ENCODE measurements at places on chromosomes 16 and 17. TPM values are rescaled to one million over a fixed set of nuclear protein-coding genes. Genes with fewer than 3 reads are reported as not detected.

ADAM11 gene
- 0.21 TPM for total RNA-seq

CXCL16 gene
- total RNA-seq, result 96.1 TPM

DNA sequence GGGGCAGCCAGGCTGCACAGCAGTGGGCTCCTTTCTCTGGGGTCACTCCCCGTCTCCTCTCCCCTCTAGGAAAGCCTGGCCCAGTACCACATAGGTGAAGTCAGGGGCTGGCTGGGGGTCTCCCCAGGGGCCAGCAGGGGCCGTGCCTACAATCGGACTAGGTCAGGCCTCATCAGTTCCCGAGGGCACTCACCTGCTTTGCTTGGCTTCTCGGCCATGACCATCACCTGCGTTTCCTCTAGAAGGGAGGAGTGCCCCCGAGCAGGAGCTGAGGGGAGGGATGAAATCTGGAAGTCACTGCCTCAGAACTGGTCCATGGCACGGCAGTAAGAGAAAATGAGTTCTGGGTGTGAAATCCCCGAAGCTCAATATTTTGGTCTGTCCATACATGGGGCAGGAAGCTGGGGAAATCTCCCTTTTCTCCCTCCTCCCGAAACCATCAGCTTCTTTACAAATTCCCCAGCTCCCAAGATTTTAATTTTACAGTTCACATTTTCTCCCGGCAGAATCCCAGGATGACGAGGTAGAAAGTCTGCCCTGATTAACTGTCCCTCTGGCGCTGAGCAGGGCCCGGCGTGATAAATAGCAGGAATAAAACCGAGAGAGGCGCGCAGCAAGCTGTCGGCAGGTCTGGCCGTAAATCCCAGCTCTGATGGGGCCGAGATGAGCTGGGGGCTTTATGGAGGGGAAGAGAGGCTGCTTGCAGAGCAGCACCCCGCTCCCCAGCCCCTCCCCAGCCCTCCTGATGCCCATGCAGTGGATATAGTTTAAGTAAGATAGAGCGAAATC is 172.1 kb downstream of the RBFOX3 start:
- DNase-seq, result no peak

DNA sequence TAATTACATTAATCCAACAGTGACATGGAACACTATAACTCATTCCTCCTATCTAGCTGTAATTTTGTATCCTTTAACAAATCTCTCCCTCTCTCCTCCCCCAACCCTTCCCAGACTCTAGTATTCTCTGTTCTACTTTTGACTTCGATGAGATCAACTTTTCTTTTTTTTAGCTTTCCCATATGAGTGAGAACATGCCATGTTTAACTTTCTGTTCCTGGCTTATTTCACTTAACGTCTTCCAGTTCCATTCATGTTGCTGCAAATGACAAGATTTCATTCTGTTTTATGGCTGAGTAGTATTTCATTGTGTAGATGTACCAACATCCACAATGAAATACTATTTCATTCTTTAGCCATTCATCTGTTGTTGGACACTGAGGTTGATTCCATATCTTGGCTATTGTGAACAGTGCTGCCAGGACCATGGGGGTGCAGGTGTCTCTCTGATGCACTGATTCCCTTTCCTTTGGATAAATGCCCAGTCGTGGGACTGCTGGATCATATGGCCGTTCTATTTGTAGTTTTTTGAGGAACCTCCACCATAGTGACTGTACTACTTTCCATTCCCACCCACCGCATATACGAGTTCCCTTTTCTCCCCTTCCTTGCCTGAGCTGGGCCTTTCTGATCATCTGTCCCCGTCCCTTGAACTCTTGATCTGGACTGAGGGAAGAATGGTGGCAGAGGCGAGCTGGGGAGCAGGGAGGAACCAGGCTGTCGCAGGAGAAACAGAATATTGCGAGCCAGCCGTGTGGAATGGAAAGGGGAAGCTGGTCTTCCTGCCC is 7.7 kb upstream of the CEP295NL start:
- DNase-seq, result no peak

- no peak for DNase-seq
These were observed 11.0 kb downstream of the HSD11B2 start for GRCh38 chr16:67441907-67442306.

- no peak for DNase-seq
These were observed 58.4 kb downstream of the NXN start for GRCh38 chr17:921161-921560.

DNA sequence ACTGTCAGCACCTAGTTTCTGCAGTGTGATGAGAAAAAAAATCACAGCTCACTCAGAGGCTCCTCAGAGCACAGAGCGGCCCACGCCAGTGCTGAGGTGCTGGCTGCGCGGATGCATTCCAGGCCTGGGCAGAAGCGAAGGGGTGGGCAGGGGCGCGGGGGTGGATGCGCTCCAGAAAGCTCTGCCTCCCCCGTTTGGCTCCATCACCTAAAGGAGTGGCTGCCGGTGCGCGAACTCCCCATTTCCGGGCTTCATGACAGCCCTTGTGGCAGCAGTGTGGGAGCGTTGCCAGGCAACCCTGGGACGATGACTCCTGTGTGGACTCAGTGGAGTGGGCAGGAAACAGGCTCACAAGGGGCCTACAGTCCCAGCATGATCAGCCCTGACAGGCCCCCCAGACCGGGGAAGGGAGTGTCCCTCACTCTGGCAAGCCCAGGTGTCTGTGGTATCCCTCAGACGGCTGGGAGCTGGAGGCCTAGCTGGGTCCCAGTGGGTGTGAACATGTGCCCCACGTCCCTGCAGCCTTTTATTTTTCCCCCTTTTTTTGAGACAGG is 32.8 kb upstream of the NUDT16L1 start:
- DNase-seq, result peak; percentile 76

DNA sequence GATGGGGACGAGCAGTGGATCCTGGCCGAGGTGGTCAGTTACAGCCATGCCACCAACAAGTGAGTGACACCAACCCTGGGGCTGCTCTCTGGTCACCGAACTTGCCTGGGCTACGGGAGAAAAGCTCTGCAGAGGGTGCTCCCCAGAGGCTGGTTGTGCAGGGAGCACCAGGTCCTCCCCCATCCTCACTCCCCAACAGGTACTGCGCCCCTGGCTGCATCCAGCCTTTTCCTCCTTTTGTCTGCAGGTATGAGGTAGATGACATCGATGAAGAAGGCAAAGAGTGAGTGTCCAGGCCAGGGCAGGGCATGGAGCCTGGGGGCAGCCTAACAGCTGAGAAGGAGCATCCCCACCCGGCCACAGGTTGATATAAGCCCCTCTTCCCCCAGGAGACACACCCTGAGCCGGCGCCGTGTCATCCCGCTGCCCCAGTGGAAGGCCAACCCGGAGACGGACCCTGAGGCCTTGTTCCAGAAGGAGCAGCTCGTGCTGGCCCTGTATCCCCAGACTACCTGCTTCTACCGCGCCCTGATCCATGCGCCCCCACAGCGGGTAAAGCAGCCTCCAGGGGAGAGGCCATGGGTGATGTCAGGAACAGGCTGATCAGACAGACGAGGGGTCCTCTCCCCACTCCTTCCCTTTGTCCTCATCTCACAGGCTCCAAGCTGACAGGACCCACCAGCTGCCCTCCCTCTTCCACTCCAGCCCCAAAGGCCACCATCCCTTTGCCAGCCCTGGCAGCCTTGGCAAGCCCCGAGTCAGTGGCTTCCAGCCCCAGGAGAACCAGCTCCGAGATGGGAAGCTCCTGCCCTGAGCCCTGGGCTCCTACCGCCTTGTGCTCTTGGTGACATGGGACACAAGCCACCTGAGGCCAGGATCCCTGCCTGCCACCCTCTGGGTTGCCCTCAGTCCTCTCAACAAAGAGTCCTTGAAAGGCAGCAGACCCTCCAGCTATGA is 6.2 kb downstream of the SULT1A2 start:
- DNase-seq, result no peak

DNA sequence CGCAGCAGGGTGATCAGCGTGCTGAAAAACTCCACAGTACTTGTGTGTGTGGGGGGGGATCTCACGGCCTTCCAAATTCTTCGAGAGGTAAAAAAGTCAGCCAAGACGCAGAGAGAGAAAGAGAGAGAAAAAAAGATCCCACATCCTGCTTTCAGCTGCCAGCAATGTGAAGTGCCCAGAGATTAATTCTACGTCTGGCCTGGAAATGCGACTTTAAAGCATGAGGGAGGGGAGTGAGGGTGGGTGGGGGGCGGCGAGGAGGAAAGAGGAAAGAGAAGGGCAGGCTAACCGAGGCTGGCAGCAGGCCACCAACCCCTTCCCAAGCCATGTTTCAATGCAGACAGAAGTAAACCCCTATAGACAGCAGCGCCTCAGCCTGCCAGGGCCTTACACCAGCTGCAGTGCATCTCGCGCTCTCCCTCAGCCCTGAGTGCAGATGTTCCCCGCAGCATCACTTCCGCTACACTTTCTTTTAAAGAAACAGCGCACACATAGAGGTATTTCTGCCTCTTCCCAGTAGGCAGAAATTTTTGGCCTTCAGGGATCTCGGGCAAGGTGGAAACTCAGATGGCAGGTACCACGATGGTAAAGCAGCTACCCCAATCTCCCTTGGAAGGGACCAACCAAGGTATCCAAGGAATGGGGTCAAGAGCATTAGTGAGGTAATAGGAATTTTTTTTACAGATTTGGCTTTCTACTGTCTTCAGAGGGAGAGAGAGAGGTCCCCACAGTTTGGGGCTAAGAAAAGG is 87.8 kb downstream of the SMG6 start:
- no peak for DNase-seq

DNA sequence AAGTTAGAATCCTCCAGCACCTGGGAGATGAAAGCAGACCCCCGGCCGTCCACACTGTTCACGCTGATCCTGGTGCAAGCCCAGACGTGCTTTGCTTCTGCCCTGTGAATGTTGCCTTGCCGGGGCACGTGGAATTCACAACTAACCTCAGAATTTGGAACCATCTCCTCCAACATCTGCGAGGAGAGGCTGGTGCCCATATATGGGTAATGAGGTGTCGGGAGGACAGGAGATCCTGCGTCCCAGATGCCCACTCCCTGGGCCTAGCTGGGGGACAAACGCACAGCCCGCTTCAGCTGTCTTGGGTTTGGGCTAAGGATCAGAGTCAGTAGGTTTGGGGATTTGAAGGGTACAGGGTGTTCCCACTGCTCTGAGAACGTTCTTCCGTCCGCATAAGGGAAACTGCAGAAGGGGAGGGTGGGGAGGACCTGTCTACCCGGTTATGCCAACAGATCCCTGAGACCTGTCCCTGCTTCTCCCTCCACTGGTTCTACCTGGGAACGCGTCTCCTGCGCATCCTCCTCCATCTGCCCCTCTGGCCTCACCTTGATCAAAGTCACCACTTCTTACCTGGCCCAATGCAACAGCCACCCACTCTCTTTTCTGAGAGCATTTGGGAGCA is 14.1 kb downstream of the PPL start:
- no peak for DNase-seq

- no peak for DNase-seq
These were observed 2.2 kb downstream of the MT3 start for GRCh38 chr16:56591377-56592060.

Measured in kidney epithelial cell (primary cell).